ENCODE measurements at places on chromosomes 2 and 18.
A peak's percentile ranks its signal among the peaks of the same experiment; 100 is the strongest.

DNA sequence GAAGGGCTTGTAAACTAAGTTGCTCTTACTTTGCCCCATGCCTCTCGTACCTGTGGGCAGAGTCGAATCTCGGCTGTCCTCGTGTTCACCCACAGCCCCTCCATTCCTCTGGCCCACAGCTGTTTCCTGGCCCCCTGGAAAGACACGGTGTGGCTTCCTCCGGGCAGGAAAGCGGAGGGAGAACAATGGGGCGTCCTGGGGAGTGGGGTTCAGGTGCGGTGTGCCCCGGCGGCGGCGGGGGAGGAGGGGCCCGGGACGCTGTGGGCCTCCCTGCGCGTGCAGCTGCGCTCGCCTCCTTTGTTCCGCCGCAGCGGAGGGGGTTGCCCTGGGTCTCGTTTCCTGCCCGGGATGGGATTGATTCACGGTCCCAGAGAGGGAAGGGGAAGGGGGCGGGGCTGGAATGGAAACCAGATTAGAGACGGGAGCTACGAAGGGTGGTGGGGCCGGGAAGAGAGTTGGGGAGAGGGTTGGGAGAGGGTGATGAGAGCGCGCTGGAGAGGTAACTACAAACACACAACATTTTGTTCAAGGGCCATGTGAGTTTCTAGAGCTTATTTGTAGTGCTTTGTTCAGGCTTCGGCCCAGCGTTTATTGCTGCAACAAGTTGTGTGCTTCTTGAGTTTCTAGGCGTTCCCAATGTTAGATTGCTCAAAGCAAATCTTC lies 796 bp downstream of the MYO1B start:
- DNase-seq: peak; percentile 65

DNA sequence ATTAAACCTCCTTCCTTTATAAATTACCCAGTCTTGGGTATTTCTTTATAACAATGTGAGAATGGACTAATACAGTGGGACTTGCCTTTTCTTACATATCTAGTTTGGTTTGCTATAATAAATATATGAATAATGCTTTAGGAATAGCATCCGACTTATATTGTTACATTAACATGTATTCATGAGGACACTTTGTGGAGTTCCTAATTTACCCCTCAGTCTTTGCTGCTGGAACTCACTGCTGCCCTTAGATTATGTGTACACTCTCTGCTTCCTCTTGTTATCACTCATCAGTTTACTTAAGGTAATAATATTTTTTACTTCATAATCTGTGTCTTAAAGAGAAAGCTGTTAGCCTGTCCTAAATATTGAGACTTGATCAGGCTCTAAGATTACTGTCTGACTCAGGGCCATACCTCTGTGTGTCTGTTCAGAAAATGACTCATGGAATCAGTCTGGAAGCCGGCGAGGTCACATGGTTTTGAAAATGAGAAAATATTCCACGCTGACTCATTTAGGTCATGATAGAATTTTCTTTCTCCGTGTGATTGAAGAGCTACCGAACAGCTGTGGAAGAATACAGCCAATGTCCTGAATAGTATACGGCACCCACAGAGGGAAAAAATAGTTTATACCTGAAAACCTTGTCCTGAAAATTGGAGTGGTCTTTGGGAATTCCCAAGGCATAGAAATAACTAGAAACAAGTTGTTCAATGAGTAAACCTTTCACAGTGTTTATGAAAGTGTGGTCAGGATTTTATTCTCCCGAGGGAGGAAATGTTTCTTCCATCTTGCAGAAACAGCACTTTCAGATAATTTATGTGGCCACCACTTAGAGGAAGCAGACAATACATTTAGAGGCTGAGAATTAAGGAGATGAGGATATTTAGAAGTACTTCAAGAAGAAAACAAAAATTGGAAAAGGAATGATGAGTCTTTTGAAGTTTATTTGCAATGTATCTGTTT lies 156.4 kb downstream of the DSEL start:
- DNase-seq: peak; percentile 86

- DNase-seq: no peak
Observed at GRCh38 chr18:46629361-46629760, 27.7 kb downstream of the LOXHD1 start.

GRCh38 chr2:112547333-112547732 lies 5.1 kb downstream of the POLR1B start:
- DNase-seq: peak; percentile 56

GRCh38 chr2:217901835-217902378 lies 100.9 kb downstream of the TNS1 start:
- peak; percentile 76 for DNase-seq

GRCh38 chr2:85602476-85603234 lies at the start of gene TMEM150A:
TMEM150A (minus strand) TSS chr2:85602698; CDS start chr2:85601948, 750 bp downstream.
- peak; percentile 86 for DNase-seq

- no peak for DNase-seq
Observed at GRCh38 chr18:46723856-46724415, 32.9 kb downstream of the ST8SIA5 start.

DNA sequence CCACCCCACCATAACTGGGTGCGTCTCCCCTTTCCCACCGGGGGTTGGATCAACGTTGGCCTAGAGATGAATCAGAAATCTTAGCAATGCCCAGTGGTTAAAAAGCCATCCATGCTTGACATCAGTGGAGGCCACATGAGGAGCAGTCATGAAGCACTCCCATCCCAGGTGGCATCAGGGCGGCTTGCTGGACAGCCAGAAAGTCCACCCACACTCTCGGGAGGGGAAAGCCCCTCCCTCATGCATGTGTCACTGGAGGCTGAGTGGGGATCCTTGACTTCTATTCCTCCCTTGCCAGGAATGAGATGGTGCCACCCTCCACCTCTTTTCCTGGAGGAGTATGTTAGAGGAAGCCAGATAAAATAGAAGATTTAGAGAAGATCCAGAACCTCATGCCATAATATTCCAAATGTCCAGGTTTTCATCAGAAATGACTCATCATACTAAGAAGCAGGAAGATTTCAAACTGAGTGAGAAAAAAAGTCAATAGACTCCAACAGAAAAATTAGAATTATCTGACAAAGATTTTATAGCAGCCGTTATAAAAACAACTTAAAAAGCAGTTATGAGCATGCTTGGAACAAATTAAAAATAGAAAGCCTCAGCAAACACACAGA lies 507.1 kb upstream of the ID2 start:
- no peak for DNase-seq

- DNase-seq: no peak
Observed at GRCh38 chr2:209986415-209986814, 16.0 kb upstream of the RPE start.

- no peak for DNase-seq
Observed at GRCh38 chr2:201482543-201482942, 31.0 kb downstream of the STRADB start.

DNA sequence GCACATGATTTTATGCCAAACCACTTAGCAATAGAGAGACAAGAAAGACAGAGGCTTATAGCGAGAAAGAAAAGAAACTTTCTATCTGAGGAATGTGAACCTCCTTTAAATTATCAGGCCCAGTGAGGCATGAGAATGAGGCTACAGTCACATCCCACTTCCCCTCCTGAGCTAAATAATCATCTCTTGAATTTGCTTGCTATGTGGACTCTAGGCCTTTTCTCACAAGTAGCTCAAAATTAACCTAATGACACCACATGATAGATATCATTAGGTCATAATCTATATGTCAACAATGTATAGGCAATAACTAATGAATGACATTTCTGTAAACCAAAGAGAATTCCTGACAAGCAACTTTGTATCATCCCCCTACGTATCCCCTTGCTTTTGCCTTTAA lies 301.5 kb upstream of the MGAT5 start:
- no peak for DNase-seq

DNA sequence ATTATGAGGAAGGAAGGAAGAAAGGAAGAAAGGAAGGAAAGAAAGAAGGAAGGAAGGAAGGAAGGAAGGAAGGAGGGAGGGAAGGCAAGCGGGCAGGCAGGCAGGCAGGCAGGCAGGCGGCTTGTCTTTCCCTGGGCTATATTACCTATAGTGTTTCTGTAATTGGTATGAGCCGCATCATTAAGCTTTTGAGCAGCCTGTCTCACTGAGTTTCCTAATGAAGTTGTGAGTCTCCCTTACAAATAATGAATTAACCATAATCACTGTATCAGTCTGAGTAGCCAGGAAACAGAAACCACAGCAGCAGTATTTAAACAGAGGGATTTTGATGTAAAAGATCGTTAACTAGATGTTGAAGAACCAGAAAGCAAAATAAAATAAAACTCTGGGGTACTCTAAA lies 11.8 kb upstream of the SULT1C3 start:
- no peak for DNase-seq

DNA sequence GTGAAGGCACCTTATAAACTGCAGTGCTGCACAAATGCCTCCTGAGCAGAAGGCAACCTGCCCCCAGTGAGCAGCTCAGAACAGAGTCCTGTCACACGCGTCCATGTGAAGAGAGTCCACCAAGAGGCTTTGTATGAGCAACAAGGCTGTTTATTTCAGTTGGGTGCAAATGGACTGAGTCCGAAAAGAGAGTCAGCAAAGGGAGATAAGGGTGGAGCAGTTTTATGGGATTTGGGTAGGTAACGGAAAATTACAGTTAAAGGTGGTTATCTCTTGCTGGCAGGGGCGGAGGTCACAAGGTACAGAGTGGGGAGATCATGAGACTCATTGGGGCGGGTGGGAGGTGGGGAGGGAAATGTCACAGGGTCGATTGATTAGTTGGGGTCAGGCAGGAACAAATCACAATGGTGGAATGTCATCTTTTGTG lies 53.4 kb upstream of the RALBP1 start:
- no peak for DNase-seq

DNA sequence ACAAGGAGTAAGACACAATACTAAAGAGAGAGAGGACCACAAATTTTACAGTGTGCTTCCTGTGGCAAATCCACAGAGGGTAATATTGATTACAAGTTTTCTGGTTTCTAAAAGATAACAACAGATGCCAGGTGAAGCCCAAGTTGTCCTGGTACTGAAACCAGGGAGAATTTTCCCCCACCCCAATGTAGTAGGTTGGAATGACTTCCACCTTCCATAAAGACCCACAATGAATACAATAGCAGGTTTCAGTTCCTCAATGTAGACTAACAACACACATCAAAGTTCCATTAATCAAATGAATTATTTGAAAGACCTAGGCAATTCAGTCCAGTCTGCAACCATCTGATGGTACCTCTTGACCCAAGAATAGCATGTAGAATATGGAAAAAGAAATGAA lies 44.0 kb upstream of the TMEM247 start:
- DNase-seq: no peak

DNA sequence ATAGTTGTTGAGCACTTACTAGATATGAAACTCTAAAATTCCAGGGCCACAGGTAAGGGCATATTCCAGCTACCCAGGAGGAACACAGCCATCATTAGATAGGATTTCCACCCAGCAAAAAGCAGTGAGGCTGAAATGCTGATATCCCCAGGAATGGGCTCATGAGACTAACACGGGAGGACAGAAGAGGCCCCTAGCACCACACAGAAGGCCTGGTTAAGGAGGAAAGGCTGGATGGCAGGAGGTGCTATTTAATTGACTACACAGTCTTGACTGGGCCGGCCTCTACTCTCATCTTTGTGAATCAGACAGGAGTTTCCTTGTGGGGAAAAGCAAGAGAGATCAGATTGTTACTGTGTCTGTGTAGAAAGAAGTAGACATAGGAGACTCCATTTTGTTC lies 61.7 kb downstream of the MRPL35 start:
- no peak for DNase-seq

DNA sequence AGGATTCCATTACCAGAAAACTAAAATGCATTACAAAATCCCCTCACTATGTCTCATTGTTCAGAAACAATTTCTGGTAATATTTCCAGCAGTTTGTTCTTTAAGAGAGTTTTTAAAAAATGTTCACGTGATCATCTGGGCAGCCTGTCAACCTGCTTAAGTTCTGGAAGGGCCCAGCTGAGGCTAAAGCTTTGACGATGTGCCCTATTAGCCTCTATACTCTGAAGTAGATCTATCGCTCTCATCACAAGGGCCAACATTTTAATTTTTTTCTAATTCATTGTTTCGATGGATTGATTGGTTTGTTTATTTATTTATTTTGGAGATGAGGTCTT lies 205.8 kb downstream of the PRKCE start:
- no peak for DNase-seq

DNA sequence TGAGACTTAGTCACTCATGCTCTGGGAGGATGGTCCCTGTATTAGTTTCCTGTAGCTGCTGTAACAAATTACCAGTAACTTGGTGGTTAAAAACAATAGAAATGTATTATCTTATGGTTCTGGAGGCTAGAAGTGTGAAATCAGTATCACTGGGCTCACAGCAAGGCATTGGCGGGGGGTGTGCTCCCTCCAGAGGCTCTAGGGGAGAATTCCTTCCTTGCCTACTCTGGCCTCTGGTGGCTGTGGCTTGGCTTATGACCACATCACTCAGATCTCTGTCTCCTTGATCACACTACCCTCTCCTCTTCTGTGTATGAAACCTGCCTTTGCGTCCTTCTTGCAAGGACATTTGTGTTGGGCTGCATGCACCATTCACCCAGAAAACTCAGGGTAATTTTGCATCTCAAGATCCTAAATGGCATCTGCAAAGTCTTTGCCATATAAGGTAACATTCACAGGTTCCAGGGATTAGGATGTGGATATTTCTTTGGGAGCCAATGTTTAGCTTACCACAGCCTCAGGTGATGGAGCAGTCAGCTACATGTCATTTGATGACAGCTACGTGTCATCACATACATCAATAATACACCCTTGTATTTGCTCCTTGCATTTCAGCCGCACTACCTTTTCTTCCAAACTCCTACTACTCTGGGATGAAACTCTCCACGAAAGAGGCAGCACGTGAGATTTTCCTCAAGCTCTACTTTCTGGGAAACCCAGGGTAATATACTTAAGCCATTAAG lies 49.6 kb upstream of the POU3F3 start:
- DNase-seq: peak; percentile 7

DNA sequence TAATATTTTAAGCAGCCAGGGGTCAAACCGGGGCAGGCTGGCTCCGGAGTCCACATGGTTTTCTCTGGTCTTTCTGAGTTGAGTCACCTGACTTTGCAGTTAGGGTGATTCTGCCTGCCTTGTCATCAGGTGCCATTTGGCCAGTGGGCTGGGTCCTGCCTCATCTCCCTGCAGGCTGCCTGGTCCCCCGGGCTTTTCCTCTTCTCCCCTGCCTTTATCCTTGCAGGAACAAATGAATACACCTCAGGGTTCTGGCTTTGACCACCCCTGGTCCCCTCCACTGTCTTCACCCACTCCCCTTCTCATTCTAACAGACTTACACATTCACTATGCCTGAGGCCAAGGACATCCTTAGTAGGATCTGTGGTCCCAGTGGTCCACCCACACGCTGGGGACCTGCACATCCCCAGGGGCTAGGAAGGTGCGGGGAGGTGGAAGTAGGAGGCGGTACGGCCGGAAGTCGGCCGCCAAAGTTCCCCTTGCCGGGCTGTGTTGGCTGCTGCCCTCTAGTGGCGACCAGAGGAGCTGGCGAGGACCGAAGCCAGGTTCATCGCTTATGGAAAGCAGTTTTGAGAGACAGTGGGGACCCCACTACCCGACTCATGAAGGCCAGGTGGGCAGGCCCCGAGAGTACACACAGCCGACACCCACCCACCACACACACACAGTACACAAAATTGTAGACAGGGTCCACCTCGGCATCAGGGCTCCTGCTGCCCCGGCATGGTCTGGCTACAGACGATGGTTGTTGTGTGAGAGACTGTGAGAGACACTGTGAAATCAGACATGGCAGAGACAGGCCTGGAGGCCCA lies 6.3 kb upstream of the TEX261 start:
- DNase-seq: peak; percentile 64

GRCh38 chr2:237878321-237879057 lies 19.1 kb downstream of the RAMP1 start:
- no peak for DNase-seq
